Cardiac septum (tissue), 1 donor: ENCODE measurements at places on chromosomes 16 and 17.

GRCh38 chr16:57048095-57048494, 44.3 kb upstream of the CPNE2 start:
- DNase-seq: no peak

GRCh38 chr16:4982056-4982867, 24.1 kb downstream of the SEC14L5 start:
- DNase-seq: peak; percentile 83

GRCh38 chr17:50920891-50921586, 54.9 kb upstream of the TOB1 start:
- DNase-seq: no peak

DNA sequence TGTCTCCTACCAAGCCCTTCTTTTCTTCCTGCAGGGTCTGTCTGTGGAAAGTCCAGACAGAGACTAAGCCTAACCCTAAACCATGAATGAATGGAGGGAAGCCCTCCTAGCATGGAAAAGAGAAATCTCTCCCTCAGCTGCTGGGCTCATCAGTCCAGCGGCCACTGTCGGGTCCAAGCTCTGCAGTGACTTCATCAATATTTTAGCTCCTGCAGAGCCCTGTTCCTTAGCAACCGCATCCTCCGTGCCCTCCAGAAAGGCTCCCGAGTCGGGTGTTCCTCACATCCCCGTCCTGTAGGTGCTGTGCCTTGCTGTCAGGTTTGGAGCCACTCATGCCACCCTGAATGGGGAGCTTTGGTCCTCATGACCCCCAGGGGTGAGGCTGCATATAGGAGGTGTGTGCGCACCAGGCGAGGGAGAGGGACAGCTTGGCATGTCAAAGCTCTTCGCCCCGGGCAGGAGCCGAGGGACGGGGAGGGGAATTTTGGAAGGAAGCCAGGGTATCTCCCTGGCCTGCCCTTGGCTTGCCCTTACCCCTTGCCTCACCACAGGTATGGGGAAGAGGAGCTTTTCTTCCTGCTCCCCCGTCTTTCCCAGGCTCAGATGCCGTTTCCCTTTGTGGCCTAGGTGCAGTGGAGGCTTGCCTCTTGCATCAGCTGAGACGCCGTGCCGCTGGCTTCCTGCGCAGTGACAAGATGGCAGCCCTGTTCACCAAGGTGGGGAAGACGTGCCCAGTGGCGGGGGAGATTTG, 23.9 kb downstream of the SGSM2 start:
- no peak for DNase-seq

GRCh38 chr16:12240036-12240435, 263.5 kb downstream of the SNX29 start:
- DNase-seq: no peak

GRCh38 chr17:45833920-45834319, 10.8 kb upstream of the SPPL2C start:
- no peak for DNase-seq
